ENCODE measurements at places on chromosomes 4 and X. TPM values are rescaled to one million over a fixed set of nuclear protein-coding genes. Genes with fewer than 3 reads are reported as not detected.
A peak's percentile ranks its signal among the peaks of the same experiment; 100 is the strongest.

The BANK1 gene
- not detected for total RNA-seq

The TRIM75 gene
- total RNA-seq, result not detected

The NCAPG gene
- total RNA-seq, result 0.20 TPM

The HSD17B13 gene
- total RNA-seq, result 0.58 TPM

The SHOX gene
- not detected for total RNA-seq

The ABCB7 gene
- total RNA-seq, result 24.1 TPM

The IL21 gene
- total RNA-seq, result 0.28 TPM

The REELD1 gene
- 0.42 TPM for total RNA-seq

DNA sequence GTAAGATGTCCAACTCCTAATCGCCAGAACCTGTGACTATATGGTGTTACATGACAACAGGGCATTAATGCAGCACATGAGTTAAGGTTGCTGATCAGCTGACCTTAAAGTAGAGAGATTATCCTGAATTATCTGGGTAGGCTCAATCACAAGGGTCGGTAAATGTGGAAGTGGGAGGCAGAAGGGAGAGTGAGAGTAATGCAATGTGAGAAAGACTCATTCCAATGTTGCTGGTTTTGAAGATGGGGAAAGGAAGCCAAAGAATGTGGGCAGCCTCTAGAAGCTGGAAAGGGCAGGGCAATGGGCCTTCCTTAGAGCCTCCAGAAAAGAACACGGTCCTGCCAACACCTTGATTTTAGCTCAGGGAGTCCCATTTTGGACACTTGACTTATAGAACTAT, 67.4 kb downstream of the STX18 start:
- no peaks in the 10 kb centered on the region for H3K36me3 ChIP-seq
- no peaks in the 10 kb centered on the region for H3K4me1 ChIP-seq
- no peak overlapping the region for H3K4me3 ChIP-seq
- H3K27ac ChIP-seq, result no peak overlapping the region
- DNase-seq, result no peak
- H3K27me3 ChIP-seq, result no peaks in the 10 kb centered on the region

DNA sequence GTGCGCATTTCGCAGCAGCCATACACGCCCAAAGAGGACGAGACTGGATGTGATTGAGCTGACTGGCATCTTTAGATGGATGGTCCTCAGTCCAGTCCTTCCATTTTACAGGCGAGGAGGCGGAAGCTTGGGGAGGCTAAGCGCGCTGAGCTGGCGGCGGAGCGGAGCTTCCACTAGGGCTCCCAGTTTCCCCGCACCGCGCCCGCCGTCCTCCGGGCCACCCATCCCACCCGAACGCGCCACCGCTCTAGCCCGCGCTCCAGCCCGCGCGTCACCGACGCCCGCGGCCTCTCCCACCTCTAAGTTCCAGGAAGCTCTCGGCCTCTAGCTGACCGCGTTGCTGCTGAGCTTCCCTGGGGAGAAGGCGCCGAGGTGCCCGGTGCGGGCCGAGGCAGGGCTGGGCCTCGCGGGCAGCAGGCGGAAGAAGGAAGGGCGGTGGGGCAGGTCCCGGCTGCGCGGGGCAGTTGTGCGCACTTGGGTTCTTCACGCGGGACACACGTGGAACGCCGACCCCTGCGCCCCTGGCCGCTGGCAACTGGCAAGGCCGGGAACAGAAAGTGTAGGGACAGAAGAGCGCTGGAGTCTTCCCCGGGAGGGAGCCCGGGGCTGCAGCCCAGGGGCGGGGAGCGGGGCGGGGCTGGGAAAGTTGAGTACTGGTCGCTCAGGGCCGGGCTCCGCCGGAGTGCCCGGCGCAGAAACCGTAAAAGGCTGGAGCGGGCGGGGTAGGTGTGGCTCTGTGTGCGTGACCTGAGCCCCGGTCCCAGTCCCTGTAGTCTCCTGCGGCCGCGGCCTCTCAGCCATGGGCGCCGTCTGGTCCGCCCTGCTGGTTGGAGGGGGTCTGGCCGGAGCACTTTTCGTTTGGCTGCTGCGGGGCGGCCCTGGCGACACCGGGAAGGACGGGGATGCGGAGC, at the start of gene STBD1:
Gene STBD1, plus strand, starts transcription at position 763 of the 911 bp plus-strand sequence. Its CDS starts 37 bp downstream, at position 800.
- no peaks in the 10 kb centered on the region for H3K27me3 ChIP-seq
- H3K27ac ChIP-seq, result peak within 1 kb of the TSS; percentile 34
- peaks cover 39% of the 10 kb centered on the region for H3K4me1 ChIP-seq
- no peaks in the 10 kb centered on the region for H3K36me3 ChIP-seq
- DNase-seq, result peak; percentile 24

- DNase-seq, result no peak
- H3K4me3 ChIP-seq, result no peak overlapping the region
- H3K27me3 ChIP-seq, result no peaks in the 10 kb centered on the region
- no peaks in the 10 kb centered on the region for H3K36me3 ChIP-seq
- H3K27ac ChIP-seq, result no peak overlapping the region
Measured at GRCh38 chrX:47420265-47420664, 49.9 kb downstream of the ZNF157 start.

DNA sequence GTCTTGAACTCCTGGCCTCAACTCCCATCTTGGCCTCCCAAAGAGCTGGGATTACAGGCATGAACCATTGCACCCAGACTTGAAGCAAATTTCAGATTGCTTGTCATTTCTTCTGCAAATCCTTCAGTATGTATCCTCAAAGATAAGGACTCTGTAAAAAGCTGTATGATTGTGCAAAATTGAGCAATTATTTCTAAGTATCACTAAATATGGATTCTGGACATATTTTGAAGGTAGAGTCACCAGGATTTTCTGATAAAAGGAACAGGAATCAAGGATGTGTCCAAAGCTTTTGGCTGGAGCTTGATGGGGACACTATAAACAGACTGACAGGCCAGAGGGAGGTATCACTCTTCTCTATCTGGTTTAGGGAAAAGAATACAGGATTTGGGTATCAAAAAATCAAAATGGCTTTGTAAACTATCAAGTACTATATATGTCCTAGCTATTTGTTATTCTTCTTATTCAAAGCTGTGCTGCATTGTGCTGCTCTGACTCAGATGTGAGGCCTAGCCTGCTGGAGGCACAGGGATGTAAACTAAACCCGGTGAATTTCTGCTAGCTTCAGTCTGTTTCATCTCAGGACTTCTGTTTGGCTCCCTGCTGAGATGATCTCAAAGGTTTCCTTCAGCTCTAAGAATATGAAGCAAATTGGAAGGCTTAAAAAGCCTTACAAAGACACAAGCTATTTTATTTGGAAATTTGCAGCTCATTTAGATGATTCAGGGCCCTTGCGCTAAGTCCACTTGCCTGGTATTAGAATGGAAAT, 8.3 kb downstream of the RPS4X start:
- H3K27me3 ChIP-seq, result no peaks in the 10 kb centered on the region
- DNase-seq, result no peak
- H3K27ac ChIP-seq, result no peak overlapping the region
- H3K4me3 ChIP-seq, result no peak overlapping the region
- peaks cover 31% of the 10 kb centered on the region for H3K36me3 ChIP-seq

GRCh38 chr4:26955241-26955640, 94.6 kb downstream of the STIM2 start:
- no peaks in the 10 kb centered on the region for H3K36me3 ChIP-seq
- DNase-seq, result no peak
- H3K27ac ChIP-seq, result no peak overlapping the region
- H3K4me1 ChIP-seq, result peaks cover 51% of the 10 kb centered on the region

DNA sequence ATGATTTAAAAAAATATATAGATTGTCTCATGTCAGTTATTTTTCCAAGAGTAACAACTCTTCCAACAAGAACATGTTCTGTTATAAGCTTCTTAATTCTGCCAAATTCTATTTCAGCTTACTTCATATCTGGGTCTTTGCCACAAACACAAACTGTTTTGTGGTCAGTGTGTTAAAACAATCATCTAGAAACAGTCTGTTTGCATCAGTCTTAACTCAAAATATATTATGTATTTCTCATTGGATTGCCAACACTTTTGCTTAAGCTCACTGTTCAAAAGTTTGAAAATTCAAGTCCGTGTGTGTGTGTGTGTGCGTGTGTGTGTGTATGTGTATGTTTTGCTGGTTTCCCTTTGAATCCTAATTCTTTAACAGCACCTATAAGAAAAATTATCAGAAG, 752.3 kb upstream of the NDST4 start:
- DNase-seq, result no peak
- H3K36me3 ChIP-seq, result no peaks in the 10 kb centered on the region
- H3K27me3 ChIP-seq, result no peaks in the 10 kb centered on the region
- H3K27ac ChIP-seq, result no peak overlapping the region
- no peak overlapping the region for H3K4me3 ChIP-seq
- no peaks in the 10 kb centered on the region for H3K4me1 ChIP-seq

GRCh38 chr4:101584306-101584705, 206.2 kb upstream of the BANK1 start:
- no peak overlapping the region for H3K27ac ChIP-seq
- no peak for DNase-seq
- H3K27me3 ChIP-seq, result no peaks in the 10 kb centered on the region
- H3K36me3 ChIP-seq, result no peaks in the 10 kb centered on the region

DNA sequence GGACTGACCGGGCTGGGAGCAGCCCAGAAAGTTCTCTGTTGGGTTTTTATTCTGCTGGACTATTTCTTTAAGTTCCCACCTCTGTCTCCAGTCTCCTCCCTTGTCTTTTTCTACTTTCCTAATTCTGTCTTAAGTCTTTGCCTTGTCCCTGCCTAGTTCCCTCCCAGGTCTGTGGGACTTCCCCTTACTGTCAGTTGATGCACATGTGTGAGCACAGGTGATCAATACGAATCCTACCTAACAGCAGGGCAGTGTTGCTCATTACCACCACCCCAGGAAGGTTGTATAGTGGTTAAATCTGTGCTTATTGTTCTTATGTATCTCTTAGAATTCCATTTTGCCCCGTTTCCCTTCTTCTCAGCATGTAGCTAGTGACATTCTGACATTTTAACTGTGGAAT, 62.1 kb downstream of the GALNTL6 start:
- no peaks in the 10 kb centered on the region for H3K27me3 ChIP-seq
- H3K36me3 ChIP-seq, result no peaks in the 10 kb centered on the region
- no peak overlapping the region for H3K4me3 ChIP-seq
- H3K27ac ChIP-seq, result no peak overlapping the region

GRCh38 chrX:155052738-155053498, 18.0 kb downstream of the CMC4 start:
- no peaks in the 10 kb centered on the region for H3K36me3 ChIP-seq
- H3K4me3 ChIP-seq, result no peak overlapping the region
- no peak for DNase-seq
- H3K27me3 ChIP-seq, result no peaks in the 10 kb centered on the region
- H3K4me1 ChIP-seq, result peaks cover 13% of the 10 kb centered on the region
- H3K27ac ChIP-seq, result no peak overlapping the region

GRCh38 chr4:74535512-74535911, 90.6 kb downstream of the AREG start:
- no peak overlapping the region for H3K4me3 ChIP-seq
- H3K36me3 ChIP-seq, result no peaks in the 10 kb centered on the region
- H3K27ac ChIP-seq, result no peak overlapping the region
- no peak for DNase-seq
- no peaks in the 10 kb centered on the region for H3K27me3 ChIP-seq

DNA sequence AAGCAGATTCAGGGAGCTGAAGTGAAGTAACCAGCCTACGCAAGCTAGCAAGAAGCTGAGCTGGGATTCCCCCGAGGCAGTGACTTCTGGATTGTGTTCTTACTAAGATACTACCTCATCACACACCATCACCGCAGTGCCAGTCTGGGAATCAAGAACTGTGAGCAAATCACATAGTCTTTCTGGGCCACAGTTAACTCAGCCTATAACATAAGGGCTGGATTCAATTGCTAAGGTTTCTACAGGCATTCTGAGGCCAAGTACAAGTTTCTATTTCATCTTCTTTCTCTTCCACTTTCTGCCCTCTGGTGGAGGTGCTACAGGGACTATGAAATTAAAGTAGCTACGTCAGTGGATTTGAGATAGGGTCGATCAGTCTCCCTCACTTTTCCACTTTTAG, 1.4 kb upstream of the CORIN start:
- peak overlapping the region; percentile 39 for H3K27ac ChIP-seq
- peaks cover 25% of the 10 kb centered on the region for H3K4me1 ChIP-seq
- peak; percentile 39 for DNase-seq
- H3K4me3 ChIP-seq, result no peak overlapping the region

GRCh38 chrX:107482046-107482445, 32.6 kb downstream of the FRMPD3 start:
- no peaks in the 10 kb centered on the region for H3K36me3 ChIP-seq
- H3K27me3 ChIP-seq, result no peaks in the 10 kb centered on the region
- H3K27ac ChIP-seq, result no peak overlapping the region
- no peaks in the 10 kb centered on the region for H3K4me1 ChIP-seq

DNA sequence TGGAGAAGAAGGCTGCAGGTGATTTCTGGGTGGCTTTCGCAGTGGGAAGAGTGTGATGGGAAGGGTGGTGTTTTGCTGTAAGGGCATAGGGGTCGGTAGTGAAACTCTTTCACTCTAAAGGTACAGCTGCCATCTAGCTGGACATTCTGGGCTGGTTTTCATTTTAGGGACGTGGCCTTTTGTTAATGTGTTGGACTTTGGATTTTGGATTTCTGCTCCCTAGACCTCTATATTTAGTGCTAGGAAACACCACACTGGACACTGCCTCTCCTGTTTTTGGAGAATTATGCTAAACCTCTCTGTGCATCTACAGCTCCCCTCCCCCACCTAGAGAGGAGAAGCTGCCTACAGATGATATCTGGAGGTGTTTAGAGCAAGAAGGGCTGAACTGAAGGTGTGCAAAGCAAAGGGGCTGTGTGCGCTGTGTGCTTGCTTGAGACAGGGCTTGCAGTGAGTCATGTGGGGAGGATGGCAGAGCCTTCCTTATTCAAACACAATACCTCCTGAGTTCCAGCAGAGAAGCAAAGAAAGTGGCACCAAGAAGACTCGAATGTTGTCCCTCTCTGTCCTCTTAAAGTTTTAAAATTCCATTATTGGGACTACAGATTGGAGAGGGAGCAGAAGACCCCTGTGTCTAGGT, 47.9 kb downstream of the STARD8 start:
- no peak overlapping the region for H3K27ac ChIP-seq
- H3K4me3 ChIP-seq, result no peak overlapping the region
- no peaks in the 10 kb centered on the region for H3K36me3 ChIP-seq
- DNase-seq, result no peak
- H3K4me1 ChIP-seq, result no peaks in the 10 kb centered on the region

Data from CD4-positive, alpha-beta memory T cell (primary cell).